ENCODE measurements at places on chromosomes 6 and 20.

DNA sequence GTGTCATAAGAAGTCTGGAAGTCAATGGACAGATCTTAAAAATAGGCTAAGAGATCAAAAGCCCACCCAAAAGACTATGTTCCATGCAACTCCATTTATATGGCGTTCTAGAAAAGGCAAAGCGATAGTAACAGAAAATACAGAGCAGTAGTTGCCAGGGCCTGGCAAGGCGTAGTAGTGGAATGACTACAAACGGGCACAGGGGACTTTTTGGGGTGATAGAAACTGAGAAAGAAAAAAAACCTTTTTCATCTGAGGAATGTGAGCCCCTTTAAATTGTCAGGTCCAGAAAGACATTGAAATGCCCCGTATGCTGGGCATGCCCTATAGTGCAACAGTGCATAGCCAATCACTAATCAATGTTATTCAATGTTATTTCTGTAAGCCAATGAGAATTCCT is 47.2 kb upstream of the FAM50B start:
- no peak for DNase-seq

DNA sequence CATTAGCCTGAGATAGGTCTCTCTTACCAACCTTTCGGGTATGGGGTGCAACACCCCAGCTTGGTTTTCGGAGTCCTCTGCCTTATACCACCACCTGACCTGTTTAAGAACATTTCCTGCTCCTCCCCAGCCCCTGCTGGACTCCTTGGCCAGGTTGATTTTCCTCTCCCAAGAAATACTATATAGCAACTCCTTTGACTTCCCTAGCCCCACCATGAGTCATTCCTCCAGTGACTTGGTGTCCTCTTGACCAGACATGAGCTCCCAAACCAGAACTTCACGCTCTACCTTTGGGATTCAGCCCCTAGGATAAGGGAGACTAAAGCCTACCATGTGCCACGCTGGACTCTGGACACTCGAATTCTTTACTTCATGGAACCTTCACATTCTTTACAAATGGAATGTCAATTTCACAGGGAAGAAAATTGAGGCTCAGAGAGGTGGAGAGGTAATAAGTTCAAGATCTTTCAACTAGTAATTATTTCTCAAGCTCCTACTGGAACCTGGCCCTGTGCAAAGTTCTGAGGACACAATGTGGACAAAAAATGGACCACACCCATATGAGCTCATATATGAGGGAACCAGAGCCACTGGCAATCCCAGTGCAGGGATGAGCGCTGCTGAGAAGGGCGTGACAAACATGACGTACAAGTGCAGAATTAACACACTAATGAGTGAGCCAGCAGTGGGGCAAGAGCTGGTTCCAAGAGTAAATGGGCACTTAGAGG is 48.2 kb downstream of the SIRPA start:
- DNase-seq: no peak

DNA sequence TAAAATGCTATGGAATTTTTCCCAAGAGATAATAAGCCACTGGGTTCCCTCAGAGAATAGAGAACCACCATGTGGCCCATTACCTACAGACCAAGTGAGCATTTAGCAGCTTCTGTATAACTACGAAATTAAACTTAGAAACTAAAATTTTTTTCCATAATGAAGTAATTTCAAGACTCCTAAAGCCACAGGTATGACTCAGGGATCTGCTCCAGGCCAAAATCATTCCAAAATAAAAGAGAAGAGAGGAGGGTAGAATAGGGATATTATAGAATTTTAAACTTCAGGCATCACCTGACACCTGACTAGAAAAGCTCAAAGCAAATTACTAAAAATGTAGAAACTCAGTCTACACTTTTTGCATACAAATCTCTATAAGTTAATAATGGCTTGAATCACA is 108.9 kb upstream of the DST start:
- no peak for DNase-seq

GRCh38 chr6:150313781-150314180 is 55.0 kb upstream of the IYD start:
- DNase-seq: no peak

GRCh38 chr20:12201289-12201991 is 283.7 kb downstream of the BTBD3 start:
- DNase-seq: no peak

DNA sequence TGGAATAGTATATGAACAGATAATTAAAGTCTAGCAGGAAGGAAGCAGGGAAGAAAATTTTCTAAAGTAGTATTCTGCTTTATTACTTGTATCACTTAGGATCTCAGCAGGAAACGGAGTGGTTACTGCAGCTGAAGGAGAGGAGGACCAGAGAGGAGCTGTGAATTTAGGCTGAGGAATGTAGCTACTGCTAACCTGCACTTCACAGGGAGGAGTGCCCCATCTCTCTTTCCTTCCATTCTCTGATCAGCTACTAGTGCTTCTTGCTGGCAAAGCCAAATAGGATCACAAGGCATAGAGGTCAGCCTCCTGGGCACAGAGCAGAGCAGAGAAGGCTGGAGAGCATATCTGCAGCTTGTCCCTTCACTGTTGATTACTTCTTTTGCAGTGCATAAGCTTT is 205.3 kb upstream of the ASCC3 start:
- DNase-seq: no peak

GRCh38 chr20:8996817-8997512 is 71.9 kb upstream of the PLCB4 start:
- DNase-seq: no peak

GRCh38 chr6:126807876-126808275 is 310.6 kb upstream of the RSPO3 start:
- no peak for DNase-seq

DNA sequence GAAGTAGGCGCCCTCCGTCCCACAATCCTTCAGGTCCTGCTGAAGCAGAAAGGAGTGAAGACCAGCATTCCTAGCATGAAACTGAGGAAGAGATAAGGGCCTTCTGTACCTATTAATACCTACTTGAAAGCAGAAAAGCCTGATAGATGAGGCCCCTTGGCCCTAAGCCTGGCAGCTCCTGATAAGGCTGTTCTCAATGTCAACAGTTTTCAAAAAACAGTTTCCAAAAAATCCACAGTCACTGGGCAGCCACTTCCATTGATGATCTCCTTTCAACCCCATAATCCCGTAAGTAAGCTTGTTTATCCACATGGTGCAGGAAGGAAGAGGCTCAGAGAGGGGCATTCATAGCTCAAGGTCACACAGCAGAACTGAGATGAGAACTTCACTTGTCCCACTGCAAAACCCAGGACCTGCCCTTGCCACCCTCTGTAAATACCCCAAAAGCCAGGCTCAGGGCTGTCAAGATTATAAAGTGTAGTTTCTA is 2.8 kb upstream of the E2F1 start:
- no peak for DNase-seq

GRCh38 chr20:32063695-32064094 is 11.7 kb downstream of the HCK start:
- DNase-seq: no peak

DNA sequence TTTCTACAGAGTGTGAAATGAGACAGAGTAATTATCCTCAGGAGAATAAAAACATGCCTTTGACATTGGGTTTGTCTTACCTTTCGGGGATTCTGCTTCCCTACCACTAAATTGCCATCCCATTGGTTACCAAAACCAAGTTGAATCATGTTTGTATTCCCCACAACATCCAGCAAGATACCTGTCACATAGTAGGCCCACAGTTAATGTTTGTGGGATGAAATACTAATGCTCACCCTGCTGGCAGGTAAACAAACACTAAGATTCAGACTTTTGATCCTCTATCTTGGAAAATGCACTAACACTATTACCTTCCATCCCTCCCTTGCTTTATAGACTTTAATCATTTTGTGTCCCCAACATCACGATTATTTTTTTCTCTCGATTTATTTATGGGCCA is 8.2 kb upstream of the STXBP5 start:
- no peak for DNase-seq

DNA sequence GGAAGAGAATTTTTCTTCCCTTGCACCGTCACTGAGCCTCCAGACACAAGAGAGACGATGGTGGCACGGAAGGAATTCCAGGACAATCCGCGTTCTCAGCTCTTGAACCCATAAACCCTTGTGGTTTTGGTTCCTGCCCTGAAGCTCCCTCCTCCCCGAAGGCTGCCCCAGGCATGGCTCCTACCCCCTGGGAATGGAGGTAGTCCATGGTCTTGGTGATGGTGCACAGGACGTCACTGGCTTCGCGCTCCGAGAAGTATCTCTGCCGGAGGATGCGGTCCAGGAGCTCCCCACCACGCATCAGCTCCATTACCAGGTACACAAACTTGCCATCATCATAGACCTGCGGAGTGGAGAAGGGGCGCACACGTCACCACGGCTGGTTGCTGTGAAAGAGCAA is 47.5 kb upstream of the MPC1 start:
- no peak for DNase-seq

- no peak for DNase-seq
Observed at GRCh38 chr6:157456524-157456829, 75.5 kb downstream of the ZDHHC14 start.

- DNase-seq: no peak
Observed at GRCh38 chr20:25274481-25274880, 26.6 kb downstream of the PYGB start.

DNA sequence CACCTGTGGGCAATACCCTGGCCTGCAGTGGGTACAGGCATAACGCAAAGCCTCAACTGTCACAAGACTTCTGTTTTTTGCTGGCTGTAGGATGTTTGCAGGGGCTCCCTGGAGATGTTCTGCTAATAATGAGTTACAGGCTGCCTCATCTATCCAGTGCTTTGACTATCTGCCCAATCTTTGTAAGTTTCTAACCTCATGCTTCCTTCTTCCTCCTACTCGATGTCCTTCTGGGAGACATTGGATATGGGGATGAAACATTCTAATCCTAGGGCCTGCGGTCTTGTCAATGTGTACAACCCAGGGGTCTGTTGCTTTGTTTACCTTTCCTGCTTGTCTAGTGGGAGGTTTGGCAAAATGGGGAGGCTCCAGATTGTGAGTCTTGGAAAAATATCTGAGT is 136.8 kb upstream of the TCF21 start:
- DNase-seq: no peak

DNA sequence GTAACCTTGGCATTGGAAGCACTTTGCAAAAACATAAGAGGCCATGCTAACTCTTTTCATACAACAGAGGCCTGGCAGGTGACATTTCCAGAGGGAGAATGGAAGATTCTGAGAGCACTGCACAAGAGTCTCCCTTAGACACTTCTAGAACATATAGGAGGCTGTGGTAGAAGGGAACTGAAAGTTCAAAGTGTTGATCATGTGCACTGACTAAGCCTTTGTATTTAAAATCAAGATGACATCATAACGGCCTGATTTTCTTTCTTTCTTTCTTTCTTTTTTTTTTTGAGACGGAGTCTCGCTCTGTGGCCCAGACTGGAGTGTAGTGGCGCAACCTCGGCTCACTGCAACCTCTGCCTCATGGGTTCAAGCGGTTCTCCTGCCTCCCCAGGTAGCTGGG is 26.8 kb upstream of the DNAAF9 start:
- DNase-seq: no peak

DNA sequence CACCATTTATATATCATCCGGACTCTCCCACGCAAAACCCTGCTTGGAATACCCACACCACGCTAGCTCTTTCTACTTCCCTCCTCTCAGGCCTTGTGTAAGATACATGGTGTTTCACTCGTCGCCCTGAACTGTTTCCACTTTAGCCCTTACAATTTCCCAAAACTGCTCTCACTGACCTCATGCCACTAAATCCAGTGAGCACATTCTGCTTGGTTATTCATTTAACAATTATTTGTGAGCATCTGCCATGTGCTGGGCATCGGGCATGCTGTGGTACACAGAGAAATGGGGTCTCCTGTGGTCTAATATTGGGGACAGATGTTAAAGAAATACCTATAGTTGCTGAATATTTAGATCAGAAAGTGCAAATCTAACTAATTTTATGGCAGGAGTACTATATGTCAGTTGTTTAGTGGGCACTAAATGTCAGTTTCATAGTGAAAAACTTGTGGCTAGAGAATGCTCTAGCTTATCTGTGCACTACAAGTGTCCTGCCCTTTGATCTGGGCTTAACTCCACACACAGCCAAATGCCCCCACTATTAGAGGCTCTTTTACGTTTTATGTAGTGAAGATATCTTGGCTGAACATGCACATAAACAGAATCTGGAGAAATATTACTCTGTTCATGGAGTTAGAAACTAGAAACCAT is 41.0 kb downstream of the PLEKHG1 start:
- no peak for DNase-seq

DNA sequence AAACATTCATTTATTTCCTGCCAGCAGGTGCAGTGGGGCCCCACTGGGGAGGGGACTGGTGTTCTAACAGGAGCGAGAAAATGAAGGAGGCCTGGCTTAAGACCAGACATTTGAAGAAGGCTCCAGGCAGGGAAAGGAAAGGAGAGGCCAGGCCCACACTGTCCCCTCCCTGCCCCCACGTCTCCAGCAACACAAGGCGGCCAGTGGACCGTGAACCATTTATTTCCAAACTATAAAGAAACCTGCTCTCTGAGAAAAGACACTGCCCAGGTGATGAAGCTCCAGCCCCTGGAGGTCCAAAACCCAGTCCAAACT is 41.4 kb upstream of the CDH22 start:
- no peak for DNase-seq

GRCh38 chr20:54477191-54477955 is 2.0 kb downstream of the DOK5 start:
- no peak for DNase-seq

- DNase-seq: no peak
Observed at GRCh38 chr6:69791065-69791471, 5.7 kb downstream of the LMBRD1 start.

DNA sequence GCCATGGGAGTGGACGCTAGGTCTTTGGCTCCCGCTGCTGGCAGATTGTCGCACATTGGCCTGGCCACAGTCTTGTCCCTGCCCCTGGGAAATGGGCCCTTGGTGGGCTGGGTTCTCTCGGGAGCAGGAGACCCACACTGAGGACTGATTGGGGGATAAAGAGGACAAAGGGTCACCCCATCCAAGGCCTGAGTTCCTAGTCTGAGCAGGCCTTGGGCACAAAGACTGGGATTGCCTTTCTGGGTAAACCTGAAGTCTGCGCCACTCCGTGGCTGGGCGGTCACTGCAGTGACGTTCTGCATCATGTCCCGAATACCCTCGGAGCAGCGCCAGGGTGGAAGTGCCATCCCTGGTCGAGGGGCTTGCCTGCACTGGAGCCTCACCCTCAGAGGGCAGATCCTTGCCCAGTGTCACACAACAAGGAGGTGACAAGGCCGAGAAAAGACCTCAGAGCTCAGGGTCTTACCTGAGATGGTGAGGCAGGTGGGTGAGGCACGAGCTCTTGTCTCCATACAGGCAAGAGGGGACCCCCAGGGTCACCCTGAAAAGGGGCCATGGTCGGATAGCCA is 36.1 kb upstream of the ZBP1 start:
- DNase-seq: no peak

DNA sequence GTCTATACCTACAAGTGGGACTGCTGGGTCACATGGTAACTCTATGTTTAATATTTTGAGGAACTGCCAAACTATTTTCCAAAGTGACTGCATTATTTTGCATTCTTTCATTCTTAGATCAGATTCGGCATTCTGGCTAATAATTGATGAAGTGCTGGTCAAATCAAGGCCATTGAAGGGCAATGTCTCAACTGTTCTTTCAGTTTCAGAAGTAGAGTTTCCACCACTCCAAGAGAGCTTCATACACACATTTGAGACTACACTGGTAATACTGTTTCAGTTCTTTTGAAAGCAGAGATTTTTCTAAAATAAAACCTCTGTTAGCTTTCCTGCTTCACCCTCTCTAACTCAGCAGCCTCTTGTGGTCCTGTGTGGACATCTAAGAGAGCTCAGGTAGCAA is 154.5 kb downstream of the CFAP61 start:
- no peak for DNase-seq

Data from AG04450 (cell line).